Activated CD8-positive, alpha-beta memory T cell treated with anti-CD3 and anti-CD28 coated beads, Interleukin-2, amount 10 ng/mL, durations not matched to agents 7 days and 5 days (primary cell): ENCODE measurements at places on chromosomes 3 and 15. TPM values are rescaled to one million over a fixed set of nuclear protein-coding genes. Genes with fewer than 3 reads are reported as not detected.

DNA sequence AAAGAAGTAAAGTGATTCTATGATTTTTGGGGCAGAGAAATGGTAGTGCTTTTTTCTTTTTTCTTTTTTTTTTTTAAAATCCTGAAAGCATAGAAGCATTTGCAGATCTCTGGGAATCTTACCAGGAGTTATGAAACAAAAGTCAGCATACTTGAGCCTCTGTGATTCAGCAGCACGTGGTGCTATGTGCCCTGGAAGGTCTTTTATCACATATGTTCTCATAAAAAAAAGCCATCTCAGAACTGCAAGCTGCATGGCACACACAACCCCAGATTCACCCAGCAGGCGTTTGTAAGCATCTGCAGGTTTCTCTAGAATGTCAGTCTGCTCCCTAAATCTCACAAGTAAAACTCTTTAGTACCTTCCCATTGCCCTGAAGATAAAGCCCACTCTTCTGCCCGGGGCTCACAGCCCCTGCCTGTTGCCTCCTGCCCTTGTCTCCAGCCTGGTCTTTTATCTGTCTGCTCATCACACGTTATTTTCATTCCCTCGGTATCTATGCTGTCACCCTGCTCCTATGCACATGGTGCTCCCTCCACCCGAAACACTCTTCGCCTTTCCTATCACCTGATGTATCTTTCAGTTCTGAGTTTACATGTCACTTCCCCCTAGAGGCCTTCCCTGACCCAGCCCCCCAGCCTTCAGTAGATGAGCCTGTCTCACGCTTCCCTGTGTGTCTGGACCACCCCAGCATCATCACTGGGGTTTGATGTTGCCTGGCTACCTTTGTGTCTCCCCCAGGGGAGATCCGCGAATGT is 72.4 kb downstream of the CHDH start:
- H3K27me3 ChIP-seq = peaks cover 51% of the 10 kb centered on the region
- no peak for DNase-seq
- H3K4me1 ChIP-seq = peaks cover 24% of the 10 kb centered on the region
- no peak overlapping the region for H3K27ac ChIP-seq
- peaks cover 1% of the 10 kb centered on the region for H3K36me3 ChIP-seq

The ACAN gene
- total RNA-seq = not detected

DNA sequence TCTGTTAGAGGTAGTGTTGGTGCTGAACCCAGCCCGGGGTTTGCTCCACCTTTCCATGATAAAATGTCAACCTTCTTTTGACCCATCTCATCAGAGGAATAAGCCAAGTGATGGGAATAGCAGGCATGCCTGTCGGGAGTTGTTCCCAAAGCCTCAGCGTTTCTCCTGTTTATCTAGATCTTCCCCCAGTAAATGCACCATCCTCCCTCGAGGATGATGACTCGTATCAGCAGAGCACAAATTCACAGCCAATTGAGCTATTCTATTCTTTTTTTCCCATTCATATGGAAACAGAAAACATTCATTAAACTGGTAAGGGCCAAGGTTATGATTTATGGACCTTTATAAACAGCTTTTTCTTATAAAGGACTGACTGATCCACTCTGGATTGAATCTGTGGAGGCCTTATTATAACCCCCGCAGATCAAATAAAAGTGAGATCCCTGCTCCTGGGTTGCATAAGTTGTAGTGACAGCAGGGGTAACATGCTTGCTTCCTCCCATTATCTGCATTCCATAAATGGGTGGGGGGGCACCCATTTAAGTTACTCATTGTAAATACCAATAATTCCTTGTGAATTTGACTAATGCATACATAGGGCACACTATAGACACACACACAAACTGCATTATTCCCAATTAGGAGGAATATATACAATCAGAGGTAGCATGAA is 207.3 kb downstream of the PLCL2 start:
- no peak overlapping the region for H3K27ac ChIP-seq
- H3K4me3 ChIP-seq = no peak overlapping the region
- DNase-seq = no peak
- H3K4me1 ChIP-seq = peaks cover 30% of the 10 kb centered on the region

The CSPG4 gene
- 0.07 TPM for total RNA-seq

DNA sequence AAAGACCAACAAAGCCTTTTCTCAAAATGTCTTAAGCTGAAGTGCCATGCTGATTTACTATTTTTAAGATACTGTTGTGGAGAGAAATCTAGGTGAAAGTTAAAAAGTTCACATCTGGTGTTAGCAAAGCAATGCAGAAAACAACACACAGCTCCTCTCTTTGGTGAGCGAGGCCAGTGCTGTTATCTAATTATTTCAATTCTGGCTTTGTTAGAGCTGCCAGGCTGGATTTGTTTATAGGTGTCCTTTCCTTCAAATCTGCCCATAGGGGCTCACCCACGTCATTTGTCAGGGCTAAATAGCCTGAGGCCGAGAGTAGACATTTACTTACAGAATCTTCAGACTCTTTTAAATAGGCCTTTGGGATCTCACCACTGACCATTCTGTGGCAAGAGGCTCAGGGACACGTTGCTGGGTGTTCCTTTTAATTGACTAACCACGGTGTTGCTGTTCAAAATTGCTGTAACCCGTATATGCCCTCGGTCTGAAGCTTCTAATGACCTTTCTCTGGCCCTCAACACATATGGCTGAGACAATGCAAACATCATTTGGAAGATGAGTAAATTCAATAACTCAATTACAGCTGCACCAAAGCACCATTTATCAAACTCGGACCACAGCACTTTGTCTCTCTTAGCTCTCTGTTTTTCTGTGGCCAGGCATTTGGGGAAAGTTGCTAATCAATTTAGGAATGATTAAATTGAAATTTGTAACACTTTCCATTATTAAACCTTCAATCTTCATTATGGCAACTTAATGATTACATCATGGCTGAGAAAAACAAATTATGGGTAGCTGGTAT is 152.6 kb downstream of the PDZRN3 start:
- no peak overlapping the region for H3K4me3 ChIP-seq
- no peak for DNase-seq
- peaks cover 4% of the 10 kb centered on the region for H3K27me3 ChIP-seq
- H3K27ac ChIP-seq = no peak overlapping the region
- no peaks in the 10 kb centered on the region for H3K36me3 ChIP-seq

- no peaks in the 10 kb centered on the region for H3K4me1 ChIP-seq
- no peaks in the 10 kb centered on the region for H3K27me3 ChIP-seq
- no peak overlapping the region for H3K27ac ChIP-seq
- no peak overlapping the region for H3K4me3 ChIP-seq
- no peaks in the 10 kb centered on the region for H3K36me3 ChIP-seq
Observed at GRCh38 chr3:163766112-163766511, 1312.2 kb downstream of the SI start.

GRCh38 chr3:11548721-11549131 is 95.0 kb downstream of the VGLL4 start:
- peaks cover 18% of the 10 kb centered on the region for H3K36me3 ChIP-seq
- DNase-seq = no peak
- no peaks in the 10 kb centered on the region for H3K4me1 ChIP-seq
- H3K27me3 ChIP-seq = no peaks in the 10 kb centered on the region
- H3K27ac ChIP-seq = no peak overlapping the region

DNA sequence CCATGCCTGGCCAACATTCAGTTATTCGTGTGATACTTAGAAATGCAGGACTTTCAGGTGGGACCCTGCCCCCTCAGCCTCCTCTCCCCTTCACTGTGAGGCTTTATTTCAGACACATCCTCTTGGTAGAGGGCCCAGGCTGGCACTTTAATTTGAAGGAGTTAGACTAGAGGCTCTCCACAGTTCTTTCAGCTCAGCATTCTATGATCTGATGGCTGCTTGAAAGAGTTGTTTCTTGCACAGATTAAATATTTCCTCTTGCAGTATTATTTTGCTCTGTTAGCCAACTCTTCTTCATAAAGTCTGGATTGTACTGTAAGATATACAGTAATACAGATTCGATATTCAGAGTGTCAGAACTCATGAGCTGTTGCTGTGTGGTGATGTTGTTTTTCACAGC is 35.1 kb downstream of the CTDSPL start:
- H3K36me3 ChIP-seq = no peaks in the 10 kb centered on the region
- H3K27ac ChIP-seq = no peak overlapping the region
- peaks cover 31% of the 10 kb centered on the region for H3K4me1 ChIP-seq
- peaks cover 23% of the 10 kb centered on the region for H3K27me3 ChIP-seq
- DNase-seq = no peak
- no peak overlapping the region for H3K4me3 ChIP-seq

DNA sequence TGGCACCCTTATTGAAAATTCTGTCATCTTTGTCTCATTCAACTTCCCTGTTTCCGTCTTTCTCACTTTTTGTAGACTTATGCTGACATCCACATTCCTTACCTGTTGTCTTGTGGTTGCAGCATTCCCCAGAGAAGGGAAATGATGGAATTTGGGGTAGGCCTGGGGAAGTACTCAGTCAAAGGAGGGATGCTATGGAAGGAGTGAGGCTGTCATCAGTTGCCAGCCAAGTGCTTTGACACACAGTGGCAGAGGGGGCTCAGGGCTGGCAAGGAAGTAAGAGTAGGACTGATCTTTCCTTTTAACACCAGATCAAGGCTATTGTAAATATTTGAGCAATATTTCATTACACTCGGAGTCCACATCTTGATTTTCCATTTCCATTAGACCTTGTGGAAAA is 64.4 kb downstream of the RPLP1 start:
- H3K27ac ChIP-seq = no peak overlapping the region
- no peaks in the 10 kb centered on the region for H3K36me3 ChIP-seq
- no peak overlapping the region for H3K4me3 ChIP-seq
- no peak for DNase-seq
- H3K27me3 ChIP-seq = peaks cover 40% of the 10 kb centered on the region

- H3K27me3 ChIP-seq = no peaks in the 10 kb centered on the region
- no peak overlapping the region for H3K4me3 ChIP-seq
- no peaks in the 10 kb centered on the region for H3K36me3 ChIP-seq
Observed at GRCh38 chr3:118181274-118181673, 853.4 kb downstream of the IGSF11 start.

The ZDHHC23 gene
- total RNA-seq = 3.0 TPM

GRCh38 chr3:16849229-16849628 is 35.5 kb upstream of the PLCL2 start:
- H3K27me3 ChIP-seq = no peaks in the 10 kb centered on the region
- peak; percentile 87 for DNase-seq
- H3K4me3 ChIP-seq = peak overlapping the region; percentile 49
- H3K36me3 ChIP-seq = peaks cover 2% of the 10 kb centered on the region
- peaks cover 28% of the 10 kb centered on the region for H3K4me1 ChIP-seq

- no peaks in the 10 kb centered on the region for H3K4me1 ChIP-seq
- no peak overlapping the region for H3K4me3 ChIP-seq
- peak; percentile 46 for DNase-seq
- H3K27me3 ChIP-seq = peaks cover 36% of the 10 kb centered on the region
- H3K36me3 ChIP-seq = no peaks in the 10 kb centered on the region
- H3K27ac ChIP-seq = no peak overlapping the region
Observed at GRCh38 chr3:151067158-151067557, 18.3 kb upstream of the MED12L start.

The ROPN1 gene
- total RNA-seq = not detected

The NKTR gene
- 120 TPM for total RNA-seq

- no peak overlapping the region for H3K27ac ChIP-seq
- no peaks in the 10 kb centered on the region for H3K27me3 ChIP-seq
- DNase-seq = no peak
Observed at GRCh38 chr15:35319354-35319753, 226.6 kb downstream of the DPH6 start.

DNA sequence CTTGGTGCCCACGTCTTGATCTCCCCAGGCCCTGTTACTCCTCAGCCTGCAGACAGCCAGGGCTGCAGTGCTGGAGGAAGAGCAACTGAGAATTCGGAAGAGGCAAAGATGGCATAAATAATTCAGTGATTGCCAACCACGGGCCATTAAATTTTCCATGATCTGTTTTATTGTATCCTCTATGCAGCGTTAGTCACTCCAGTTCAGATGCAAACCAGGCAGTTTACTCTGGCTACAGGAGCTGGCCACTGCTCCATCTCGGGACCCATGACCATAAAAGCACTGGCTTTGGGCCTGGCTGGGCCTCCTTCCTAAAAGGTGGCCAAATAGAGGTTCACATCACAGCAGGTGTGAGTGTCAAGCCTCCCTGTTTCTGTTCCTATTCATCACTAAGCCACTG is 137.6 kb upstream of the TLE3 start:
- H3K27ac ChIP-seq = no peak overlapping the region
- peaks cover 12% of the 10 kb centered on the region for H3K36me3 ChIP-seq
- no peak overlapping the region for H3K4me3 ChIP-seq
- no peak for DNase-seq
- H3K4me1 ChIP-seq = peaks cover 37% of the 10 kb centered on the region

DNA sequence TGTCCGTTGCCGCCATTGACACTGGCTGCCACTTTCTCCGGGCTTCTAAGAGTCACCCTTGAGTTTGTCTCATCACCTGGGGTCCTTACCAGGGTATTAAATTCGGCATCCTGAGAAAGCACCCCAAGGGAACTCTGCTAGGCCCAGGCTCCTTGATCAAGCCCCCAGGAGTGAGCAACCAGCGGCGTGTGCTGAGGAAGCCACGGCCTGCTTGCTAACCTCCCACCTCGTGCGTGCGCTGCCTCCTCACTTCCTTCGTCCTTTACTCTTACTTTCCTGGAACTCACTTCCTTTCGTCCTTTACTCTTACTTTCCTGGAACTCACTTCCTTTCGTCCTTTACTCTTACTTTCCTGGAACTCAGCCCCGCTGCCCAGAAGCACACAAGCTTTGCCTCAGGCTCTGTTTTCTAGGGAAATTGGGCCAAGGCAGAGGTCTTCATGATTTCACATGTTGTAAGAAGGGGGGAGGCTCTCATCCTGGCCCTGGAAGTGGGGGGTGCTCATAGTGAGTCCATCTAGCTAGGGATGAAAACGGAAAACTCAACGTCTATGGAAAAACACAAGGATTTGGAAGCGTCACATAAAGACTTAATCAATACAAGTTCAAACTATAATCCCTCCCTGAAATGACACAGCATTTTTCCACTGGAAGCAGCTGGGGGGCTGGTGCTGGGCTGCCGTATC is 36.7 kb upstream of the BDH1 start:
- peaks cover 1% of the 10 kb centered on the region for H3K36me3 ChIP-seq
- peak overlapping the region; percentile 67 for H3K27ac ChIP-seq
- H3K27me3 ChIP-seq = peaks cover 9% of the 10 kb centered on the region
- no peak for DNase-seq

DNA sequence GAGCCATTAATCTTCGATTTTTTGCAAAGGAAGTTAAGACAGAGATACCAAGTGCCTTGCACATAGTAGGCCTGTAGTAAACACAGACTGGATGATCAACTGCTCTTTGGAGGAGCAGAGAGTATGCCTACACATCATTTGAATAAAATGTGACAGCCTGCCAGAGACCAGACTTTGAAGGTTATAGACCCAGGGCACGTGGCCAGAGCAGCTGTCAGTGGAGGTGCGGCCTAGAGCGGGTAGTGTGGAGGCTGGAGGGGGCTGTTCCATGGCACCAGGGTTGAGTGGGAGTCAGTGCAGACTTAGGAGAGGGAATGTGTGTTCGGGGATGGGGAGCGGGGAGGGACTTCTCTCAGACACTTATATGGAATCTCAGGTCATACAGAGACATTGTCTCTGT is 80.8 kb downstream of the SMAD3 start:
- H3K36me3 ChIP-seq = peaks cover 6% of the 10 kb centered on the region
- no peak for DNase-seq

DNA sequence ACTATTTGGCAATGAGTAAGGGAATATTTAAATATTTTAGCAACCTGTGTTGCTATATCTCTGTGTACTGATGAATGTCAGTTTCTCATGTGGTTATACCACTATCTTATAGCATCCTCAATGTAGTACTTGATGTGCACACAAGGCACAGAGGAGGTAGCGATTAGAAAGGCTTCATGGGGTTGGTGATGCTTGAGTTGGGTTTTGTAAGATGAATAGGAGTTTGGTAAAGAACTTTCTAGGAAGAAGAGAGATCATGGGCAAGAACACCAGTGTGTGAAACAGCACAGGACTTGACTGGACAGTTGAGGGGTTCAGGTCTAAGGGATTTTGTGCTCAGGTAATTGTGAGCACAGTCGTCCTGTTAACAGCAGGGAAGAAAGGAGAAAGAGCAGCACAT is 38.1 kb downstream of the LPP start:
- DNase-seq = no peak
- H3K36me3 ChIP-seq = peaks cover 13% of the 10 kb centered on the region
- H3K27ac ChIP-seq = no peak overlapping the region
- no peaks in the 10 kb centered on the region for H3K27me3 ChIP-seq
- H3K4me3 ChIP-seq = no peak overlapping the region
